ENCODE measurements at places on chromosomes 3 and 15.

GRCh38 chr3:52829906-52830463 lies 487 bp downstream of the ITIH4 start:
- DNase-seq, result no peak

DNA sequence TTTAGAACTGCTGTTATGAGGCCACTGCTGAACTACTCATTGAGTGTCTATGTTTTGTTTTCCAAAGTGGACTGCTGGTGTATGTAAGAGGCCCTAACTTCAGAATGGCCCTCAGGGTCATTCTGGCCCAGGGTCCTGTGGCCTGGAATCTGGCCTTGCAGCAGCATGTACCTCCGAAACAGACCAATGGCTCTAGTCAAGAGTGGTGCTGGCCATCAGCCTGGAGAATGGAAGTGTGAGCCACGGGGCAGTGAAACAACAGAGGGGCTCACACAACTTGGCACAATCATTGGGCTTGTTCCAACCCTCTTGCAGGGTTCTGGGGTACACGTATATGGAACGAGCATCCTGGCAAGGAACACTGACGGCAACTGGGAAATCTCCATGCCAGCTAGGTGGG lies 40.5 kb downstream of the SCN5A start:
- DNase-seq, result no peak

GRCh38 chr3:36969540-36970432 lies 23.1 kb downstream of the EPM2AIP1 start:
- peak; percentile 14 for DNase-seq

GRCh38 chr15:26621816-26622215 lies 151.1 kb downstream of the GABRB3 start:
- no peak for DNase-seq

DNA sequence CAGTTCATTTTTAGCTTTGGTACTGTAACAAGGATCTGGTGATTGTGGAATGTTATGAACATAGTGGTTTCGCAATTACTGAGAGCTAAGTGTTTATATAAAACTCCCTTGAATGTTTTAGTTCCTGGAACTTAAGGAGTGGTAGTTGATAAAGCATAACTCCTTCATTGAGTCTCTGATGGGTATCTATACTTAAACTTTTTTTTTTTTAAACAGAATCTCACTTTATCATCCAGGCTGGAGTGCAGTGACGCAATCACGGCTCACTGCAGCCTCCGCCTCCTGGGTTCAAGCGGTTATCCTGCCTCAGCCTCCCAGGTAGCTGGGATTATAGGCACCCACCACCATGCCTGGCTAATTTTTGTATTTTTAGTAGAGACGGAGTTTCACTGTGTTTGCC lies 11.3 kb downstream of the PRKCI start:
- DNase-seq, result no peak

GRCh38 chr3:152909180-152909883 lies 74.4 kb downstream of the P2RY1 start:
- DNase-seq, result no peak

GRCh38 chr15:48381861-48382260 lies 50.6 kb downstream of the DUT start:
- no peak for DNase-seq

- DNase-seq, result no peak
Observed at GRCh38 chr3:175057401-175057800, 198.3 kb downstream of the NAALADL2 start.

DNA sequence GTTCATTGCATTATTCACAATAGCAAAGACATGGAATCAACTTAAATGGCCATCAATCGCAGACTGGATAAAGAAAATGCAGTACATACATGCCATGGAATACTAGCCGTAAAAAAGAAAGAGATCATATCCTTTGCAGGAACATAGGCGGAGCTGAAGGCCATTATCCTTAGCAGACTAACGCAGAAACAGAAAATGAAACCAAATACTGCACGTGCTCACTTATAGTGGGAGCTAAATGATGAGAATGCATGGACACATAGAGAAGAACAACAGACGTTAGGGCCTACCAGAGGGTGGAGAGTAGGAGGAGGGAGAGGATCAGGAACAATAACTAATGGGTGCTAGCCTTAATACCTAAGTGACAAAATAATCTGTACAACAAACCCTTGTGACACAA lies 57.9 kb downstream of the RASA2 start:
- DNase-seq, result no peak

DNA sequence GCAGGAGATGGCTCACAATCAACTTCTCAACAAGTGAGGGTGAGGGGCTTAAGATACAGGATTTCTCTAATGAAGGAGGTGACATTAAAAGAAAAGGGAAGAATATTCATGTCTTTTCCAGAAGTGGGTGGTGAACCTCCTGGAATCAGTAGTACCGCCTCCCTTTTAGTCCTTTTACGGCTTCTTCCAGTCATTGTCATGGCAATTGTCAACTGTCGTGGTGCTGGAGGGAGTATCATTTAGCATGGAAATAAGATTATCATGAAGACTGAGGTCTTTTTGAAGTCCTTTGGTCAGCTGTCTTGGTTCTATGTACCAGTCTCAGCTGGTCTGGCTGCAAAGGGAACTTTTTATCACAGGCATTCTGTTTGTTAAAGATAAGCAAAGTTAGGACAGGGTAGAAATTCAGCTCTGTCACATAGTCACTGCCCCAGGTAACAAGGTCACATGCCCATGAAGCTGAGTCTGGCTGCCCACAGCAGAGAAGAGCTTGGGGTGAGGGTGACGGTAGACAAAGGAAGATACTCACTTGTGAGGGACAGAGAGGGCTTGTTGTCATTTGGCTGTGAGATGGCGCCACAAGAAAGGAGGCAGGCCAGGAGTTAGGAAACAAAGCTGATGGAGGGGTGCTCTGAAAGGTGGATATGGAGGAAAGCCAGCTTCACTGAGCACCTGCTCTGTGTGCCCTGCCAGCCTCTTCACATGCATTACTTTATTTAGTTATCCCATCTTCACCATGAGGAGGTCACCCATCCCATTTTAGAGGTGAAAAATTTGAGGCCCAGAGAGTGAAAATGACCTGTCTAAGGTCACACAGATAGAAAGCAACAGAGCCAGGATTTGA lies 228.2 kb upstream of the TRIM42 start:
- no peak for DNase-seq

- DNase-seq, result no peak
Observed at GRCh38 chr3:55183201-55183600, 255.3 kb upstream of the LRTM1 start.

GRCh38 chr3:197468167-197468566 lies 87.6 kb downstream of the BDH1 start:
- no peak for DNase-seq

DNA sequence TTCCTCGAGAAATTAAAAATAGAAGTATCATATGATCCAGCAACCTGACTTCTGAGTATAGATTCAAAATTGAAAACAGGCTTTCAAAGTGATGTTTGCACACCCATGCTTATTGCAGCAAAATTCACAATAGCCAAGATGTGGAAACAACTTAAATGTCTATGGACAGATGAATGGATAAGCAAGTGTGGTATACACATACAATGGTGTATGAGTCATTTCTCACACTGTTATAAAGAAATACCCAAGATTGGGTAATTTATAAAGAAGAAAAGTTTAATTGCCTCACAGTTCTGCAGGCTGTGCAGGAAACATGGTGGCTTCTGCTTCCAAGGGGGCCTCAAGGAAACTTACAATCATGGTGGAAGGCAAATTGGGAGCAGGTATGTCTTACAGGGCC lies 100.8 kb downstream of the KLF13 start:
- DNase-seq, result no peak
